KBM-7 (cell line): ENCODE measurements at places on chromosomes 12 and 14.
A peak's percentile ranks its signal among the peaks of the same experiment; 100 is the strongest.

- no peak for DNase-seq
These were observed 165.5 kb downstream of the SLC41A2 start for GRCh38 chr12:104792570-104792969.

DNA sequence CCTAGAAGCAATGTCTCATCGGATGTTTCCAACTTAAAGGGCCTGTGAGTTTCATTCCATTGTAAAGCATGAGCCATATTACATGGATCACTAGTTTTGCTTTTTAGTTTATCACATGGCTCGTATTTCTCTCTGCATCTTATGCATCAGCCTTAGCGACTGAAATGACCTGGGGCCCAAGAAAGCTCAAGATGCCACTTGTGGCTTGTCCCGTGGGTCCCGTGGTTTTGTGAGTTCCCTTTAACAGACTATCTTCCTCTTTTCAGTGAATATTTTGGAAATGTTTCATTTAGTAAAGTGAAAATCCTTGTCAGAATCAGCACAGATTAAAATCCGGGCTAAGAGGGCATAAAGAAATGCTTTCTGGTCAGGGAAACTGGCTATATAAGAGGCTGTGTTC, 86.2 kb upstream of the PPM1H start:
- peak; percentile 79 for DNase-seq

GRCh38 chr12:116247377-116247776, 30.1 kb downstream of the MED13L start:
- DNase-seq: no peak

- no peak for DNase-seq
These were observed 24.7 kb downstream of the INSM2 start for GRCh38 chr14:35558680-35559079.

DNA sequence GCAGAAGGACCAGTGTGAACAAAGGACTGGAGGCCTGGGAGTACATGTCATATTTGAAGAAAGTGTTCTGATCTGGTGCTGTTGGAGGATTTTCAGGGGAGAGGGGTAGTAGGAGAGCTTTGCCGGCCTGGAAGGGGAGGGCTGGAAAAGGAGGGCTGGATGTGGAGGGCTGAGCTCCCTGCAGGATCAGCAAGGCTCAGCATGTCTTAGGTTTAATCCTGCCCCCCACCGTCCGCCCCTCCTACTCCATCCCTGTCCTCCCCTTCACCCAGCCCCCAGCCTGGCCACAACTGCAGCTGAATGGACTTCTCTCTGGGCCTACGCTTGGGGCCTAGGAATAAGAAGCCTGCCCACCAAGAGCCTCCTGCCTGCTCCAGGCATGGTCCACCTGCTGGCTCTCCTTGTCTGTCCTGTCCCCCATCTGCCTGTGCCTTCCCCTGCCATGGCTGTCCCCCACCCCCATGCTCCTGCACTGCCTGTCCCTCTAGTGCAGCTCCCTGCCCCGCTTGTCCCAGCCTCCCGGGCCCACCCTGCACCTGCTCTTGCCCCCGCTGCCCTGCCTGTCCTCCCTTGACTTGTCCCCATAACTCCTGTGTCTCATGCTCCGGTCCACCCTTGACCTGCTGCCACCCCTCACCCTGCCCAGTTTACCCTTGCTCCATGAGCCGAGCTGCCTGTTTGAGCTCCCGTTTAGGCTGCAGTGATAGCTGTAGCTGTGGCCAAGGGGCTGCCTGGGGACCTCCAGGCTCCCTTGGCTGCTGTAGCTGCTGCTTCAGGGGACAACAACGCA, 9.8 kb upstream of the RARG start:
- DNase-seq: no peak

GRCh38 chr12:92574051-92574783, 128.6 kb upstream of the PLEKHG7 start:
- peak; percentile 45 for DNase-seq

DNA sequence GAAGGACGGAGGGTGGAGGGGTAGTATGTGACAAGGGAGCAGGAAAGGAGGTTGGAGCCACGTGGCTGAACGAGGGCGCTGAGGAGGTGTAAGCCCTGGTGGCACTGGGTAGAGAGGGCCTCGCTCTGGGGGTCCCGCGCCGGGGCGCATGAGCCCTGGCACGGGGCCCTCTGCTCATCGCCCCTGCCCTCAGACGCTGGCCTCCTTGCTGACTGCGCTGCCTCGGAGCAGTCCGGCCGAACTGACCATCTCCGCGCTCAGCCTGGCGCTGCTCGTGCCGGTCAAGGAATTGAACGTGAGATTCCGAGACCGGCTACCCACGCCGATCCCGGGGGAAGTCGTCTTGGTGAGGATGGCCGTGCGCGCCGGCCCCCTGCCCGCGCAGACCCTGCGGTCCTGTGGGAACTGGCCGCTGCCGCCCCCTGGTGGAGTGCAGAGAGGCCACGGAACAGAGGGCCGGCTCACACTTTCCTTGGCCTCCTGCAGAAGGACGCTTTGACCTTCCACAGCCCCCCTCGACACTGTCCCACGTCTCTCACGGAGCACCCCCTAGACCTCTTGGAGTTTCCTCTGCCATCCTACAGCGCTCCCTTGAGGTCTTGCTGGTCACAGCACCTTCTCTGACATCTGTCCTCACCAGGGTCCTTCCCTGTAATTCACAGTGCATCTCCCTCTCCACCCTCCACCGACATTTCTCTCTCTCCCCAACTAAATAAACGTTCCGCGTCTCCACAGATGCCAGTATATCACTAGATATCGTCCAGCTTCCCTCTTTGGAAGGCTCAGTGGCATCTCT, 10.5 kb downstream of the ARHGEF25 start:
- peak; percentile 54 for DNase-seq

DNA sequence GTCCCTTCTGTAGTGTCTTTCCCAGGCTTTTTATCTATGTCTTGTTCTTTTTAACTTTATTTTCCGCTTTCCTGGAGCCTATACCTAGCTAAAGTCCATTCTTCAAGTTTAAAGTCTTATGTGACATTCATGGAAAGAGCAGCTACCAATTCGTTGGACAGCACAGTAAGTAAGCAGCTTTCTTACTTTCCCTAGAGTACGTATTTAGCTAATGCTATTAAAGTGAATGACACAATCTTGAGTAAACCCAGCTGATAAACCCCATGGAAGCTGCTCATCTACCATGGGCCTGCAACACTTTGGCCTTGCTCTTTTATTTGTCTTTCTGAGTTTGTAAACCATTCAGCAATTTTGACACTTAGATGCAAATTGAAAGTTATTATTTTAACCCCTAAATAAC, 30.0 kb downstream of the ALX1 start:
- no peak for DNase-seq

DNA sequence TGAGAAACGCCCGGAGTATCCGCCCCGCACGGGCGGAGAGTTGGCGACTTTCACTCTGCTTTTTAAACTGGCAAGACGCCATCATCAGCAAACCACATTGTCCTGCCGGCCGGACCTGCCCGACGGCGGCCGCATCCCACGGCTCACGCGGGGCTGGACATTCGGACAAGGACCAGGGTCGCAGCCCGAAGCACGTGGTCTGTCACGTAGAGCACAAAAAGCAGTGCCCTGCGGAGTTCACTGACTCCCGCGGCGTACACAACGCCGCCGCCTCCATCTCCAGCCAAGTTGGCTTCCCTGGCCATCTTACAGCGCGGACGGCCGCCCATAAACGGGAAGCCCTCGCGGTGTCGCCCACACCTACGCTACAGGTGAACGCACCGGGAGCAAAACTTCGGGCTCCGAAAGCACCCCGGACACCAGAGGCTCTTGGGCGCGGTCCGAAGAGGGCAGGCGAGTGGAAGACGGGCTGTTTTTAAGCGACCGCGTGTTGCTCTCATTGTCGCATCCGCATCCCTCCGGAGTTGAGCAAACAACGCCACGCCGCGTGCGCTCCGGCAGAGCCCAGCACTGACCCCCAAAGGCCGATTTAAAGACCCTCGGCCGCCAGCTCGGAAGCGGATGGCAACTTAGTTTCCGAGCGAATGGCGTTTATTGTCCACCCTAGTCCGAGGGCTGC, 966 bp downstream of the SINHCAF start:
- DNase-seq: peak; percentile 53

- peak; percentile 62 for DNase-seq
These were observed 40.9 kb downstream of the TSHR start for GRCh38 chr14:80996049-80996901.

DNA sequence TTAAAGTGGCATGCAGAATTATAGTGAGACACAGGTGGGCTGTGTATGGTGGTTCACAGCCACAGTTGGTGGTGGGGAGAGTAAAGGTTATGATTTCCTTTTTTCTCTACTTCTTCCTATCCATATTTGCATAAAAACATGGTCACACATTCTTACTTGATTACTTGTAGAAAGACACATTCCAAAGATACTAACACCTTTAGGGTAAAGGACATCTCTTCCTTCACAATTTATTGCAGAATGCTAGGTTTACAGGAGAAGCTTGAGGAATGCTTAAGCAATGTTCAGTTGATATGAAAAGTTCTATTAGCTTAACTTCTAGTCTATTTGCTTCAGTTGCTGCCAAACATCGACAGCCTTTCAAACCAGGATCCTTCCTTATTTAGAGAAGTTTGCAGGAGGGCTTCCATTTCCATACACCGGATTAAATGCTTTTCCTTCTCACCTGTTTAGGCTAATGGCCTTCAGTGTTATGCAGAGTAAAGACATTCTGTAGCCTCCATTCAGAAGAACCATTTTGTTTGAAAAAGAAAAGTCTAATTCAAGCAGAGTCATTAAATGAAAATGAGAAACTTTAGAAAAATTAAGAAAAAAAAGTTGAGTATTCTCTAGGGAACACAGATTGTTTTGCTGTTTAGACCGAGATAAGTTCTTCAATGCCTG, 2.6 kb upstream of the PHC1 start:
- no peak for DNase-seq

- no peak for DNase-seq
These were observed 90.9 kb upstream of the DCN start for GRCh38 chr12:91273560-91273959.

DNA sequence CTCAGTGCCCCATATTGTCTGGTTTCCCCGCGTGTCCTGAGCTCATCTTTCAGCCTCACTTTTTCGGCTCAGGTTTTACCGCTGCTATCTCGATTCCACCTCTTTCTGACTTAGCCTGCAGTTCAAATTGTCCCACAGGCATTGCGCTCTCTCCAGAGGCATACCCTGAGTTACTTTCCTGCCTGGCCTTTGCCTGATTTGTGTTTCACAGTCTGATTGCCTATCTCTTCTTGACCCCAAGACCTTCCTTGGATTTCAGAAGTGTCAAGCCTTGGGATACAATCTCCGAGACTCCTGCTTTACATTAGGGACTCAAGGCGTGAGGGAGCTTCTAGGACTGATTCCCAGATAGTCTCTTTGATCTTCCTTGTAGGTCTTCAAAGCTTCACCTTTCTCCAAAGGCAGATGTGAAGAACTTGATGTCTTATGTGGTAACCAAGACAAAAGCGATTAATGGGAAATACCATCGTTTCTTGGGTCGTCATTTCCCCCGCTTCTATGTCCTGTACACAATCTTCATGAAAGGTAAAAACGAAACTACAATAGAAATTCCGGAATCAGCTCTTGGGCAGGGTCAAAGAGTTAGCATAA, 629 bp downstream of the LETMD1 start:
- DNase-seq: peak; percentile 26

DNA sequence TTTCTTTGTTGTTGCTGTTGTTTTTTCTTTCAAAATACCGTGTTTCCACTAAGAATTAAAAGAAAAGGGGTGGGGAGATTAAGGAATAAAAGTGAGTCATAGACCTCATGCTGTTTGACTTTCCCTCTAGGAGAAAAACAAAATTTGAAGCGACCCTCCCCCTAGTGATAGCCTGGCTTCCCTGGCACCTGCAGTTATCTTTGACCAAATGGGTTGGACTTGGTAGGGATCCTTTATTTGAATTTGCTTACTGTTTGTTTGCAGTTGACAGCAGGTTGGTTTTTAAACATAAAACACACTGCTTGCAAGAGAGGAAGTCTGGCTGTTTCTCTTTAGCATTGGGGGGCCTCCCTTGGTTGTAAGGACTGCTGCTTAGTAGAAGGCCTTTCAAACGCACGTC, 14.0 kb downstream of the OTX2 start:
- DNase-seq: no peak

- DNase-seq: peak; percentile 61
These were observed 24.8 kb downstream of the ATF7 start for GRCh38 chr12:53601296-53601847.

DNA sequence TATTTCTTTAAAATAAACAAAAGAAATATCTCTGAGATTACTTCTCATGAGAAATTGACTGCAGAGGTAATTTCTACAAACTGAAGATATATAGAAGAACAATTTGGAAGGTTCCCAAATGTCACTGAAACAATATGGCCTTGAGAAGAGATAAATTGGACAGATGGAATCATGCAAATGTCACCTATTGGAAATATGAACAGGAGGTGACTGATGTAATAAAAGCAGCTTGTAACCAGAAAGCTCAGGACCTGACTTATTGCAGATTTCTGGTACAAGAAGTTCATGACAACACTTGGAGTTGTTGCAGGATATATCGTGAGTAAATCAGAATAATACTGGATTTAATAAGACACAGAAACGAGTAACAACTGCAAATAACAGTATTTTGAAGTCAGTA, 93.3 kb upstream of the TRHDE start:
- no peak for DNase-seq

GRCh38 chr12:67892259-67893021, 96.8 kb upstream of the IFNG-AS1 start:
- DNase-seq: no peak

GRCh38 chr12:100956311-100956852, 161.8 kb downstream of the ANO4 start:
- no peak for DNase-seq

DNA sequence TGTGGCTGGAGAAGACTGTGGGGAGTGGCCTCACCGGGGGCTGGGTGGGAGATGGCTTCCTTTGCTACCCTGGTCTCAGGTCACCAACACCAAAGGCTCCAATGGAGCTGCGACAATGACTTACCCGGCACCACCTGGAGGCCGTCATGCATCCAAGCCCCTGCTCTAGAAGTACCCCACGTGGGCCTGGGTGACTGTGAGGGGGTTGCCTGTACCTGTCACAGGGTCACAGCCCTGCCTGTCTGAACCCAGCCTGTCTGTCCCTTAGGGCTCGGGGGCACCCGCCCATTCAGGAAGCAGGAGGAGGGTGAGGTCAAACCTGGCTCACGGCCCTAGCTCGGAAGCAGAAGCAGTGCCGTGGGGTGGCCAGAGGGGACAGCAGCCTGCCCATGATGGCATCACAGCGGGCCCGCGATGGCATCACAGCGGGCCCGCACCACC, 18.9 kb downstream of the ABCB9 start:
- DNase-seq: no peak

- peak; percentile 62 for DNase-seq
These were observed 824 bp downstream of the TBK1 start for GRCh38 chr12:64452559-64453329.

DNA sequence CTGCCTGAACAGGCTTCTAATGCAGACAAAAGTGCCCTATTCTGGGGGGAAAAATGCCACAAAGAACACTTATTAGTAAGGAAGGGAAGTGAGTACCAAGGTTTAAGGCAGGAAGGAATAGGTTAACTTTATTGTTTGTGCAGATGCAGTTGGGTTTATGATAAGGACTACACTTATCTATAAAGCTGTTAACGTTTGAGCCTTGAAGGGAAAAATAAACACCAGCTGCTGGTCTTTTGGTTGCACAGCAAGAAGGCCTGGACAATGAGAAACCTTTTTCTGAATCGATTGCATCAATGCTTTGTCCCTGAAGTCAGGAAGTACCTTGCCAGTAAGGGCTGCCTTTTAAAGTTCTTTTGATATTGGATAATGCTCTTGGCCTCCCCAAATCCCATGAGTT, 407.8 kb downstream of the ATP23 start:
- DNase-seq: no peak
